ENCODE measurements at places on chromosomes 6 and 20.

GRCh38 chr6:129508477-129509145 is 201.4 kb downstream of the ARHGAP18 start:
- no peak for DNase-seq

DNA sequence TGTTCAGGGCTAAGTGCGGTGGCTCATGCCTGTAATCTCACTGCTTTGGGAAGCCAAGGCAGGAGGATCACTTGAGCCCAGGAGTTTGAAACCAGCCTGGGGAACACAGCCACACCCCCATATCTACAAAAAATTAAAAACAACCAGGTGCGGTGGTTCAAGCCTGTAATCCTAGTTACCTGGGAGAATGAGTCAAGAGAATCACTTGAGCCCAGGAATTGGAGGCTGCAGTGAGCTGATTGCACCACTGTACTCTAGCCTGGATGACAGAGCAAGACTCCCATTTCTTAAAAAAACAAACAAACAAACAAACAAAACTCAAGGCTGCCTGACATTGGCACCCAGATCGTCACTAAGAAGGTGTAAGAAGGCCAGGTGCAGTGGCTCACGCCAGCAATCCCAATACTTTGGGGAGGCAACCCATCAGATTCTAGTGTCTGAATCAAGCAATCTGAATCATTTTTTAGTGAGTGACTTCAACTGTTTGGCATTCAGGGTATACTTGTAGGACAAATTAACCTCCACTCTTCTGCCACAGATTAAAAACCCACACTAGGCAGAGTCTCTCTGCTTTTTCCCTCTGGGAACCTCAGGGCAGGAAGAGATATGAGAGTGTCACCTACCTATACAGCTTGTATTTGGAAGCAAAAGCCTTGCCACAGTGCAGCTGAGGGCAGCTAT is 6.1 kb downstream of the PLAGL2 start:
- no peak for DNase-seq

GRCh38 chr20:1824834-1825233 is 70.4 kb upstream of the SIRPA start:
- no peak for DNase-seq

- no peak for DNase-seq
These were observed 1.9 kb downstream of the BAK1 start for GRCh38 chr6:33578164-33578563.

- DNase-seq = no peak
These were observed 88.6 kb upstream of the NEDD9 start for GRCh38 chr6:11320914-11321597.
